HT-29 (cell line): ENCODE measurements at places on chromosomes 16 and 17.

- DNase-seq: no peak
Measured at GRCh38 chr17:44214896-44215295, 4.6 kb downstream of the UBTF start.

DNA sequence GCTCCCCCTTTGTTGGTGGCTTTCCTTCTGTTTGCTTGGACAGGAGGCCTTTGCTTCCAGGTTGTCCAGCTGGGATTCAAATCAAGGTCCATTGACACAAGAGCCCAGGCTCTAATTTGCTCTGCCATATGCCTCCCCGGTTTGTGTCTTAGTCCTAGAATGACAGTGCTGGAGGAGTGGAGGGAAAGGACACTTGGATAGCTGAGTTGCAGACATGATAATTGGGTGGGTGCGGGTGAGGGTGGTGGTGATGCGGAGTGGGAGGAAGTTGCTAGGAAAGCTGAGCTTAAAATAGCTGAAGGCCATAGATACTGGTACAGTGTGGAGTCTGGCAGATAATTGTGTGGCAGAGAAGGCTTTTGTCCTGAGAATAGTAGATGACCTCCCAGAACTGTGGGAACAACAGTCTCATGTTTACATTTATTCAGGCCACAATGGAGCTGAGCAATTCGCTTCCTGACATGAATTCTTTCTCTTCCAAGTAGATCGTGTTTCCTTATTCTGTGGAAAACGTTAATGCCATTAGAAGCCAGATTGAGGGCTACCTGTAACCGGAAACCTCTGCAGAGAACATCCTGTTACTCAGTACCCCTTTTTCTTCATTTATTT is 23.8 kb downstream of the SEC14L1 start:
- DNase-seq: no peak

DNA sequence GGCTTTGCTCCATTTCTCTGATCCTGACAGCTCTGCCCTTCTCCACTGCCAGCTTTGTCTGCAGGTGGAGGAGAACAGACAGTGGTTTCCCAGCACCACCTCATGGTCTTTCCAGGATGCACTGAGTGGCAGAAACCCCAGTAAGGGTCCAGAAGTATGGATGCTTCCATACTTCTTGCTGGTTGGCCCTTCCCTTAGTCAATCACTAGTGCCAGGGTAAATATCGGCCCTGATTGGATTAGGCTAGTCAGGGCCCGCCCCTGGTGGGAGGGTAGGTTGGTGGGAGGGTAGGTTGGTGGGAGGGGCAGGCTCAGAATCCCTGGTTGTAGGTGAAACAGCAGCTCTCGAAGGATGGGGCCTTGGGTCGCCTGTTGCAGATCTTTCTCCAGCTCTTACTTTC is 10.2 kb downstream of the RNF213 start:
- DNase-seq: peak; percentile 22

- no peak for DNase-seq
Measured at GRCh38 chr16:5001571-5001970, 32.2 kb downstream of the NAGPA start.

GRCh38 chr17:74779948-74780400 is 3.8 kb upstream of the NAT9 start:
- DNase-seq: no peak

DNA sequence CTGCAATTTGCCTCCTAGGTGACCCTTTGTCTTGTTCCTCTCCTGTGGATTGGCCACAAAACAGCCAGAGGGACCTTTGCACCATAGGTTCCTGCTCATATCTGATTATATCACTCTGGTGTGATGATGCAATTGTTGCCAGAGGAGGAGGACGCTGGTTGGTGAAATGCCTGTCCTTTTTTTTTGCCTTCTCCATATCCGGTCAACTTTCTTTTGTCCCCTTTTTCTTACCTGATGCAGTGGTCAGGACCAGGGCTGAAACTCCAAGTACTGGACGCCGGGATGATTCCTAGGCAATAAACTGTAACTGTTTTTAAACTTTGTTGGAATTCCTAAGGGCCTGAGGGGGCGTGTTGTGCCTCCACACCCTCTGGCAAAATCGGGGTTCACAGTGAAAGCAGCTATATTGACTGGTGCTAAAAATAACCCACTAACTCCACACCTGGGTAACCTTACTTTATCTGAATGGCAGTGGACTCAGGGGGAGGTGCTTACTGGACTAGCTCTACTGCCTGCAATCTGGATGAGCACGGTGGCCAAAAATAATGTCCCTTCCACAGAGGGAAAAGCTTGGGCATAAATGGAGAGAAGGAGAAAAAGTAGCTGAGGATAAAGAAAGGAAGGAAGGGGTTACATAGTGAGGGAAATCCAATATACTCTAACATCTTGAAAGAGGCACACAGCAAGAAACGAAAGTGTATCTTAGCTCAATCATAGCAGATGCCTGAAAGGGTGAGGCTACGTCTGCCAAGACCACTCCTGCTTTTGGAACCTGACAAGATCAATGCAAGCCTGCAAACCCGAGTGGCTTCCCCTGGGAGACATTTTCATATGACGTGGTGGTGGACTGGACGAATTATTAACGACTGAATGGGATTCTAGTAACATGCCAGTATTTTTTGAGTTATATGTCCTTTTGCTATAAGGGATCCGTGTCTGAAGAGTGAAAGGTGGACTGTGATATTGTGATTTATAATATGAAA is 28.4 kb upstream of the ZNF423 start:
- no peak for DNase-seq

DNA sequence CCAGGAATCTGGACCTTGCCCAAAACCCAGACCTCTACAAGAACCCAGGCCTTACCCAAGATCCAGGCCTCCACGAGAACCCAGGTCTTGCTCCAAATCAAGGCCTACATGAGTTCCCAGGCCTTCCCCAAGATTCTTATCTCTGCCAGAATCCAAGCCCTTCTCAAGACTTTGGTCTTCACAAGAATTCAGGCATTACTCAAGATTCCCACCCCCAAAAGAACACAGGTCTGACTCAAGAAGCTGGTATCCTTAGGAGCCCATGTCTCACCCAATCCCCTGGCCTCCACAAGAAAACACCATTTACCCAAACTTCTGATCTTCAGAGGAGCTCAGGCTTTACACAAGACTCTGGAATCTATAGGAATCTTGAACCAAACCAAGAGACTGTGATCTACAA is 2.6 kb downstream of the SPEM3 start:
- DNase-seq: no peak

DNA sequence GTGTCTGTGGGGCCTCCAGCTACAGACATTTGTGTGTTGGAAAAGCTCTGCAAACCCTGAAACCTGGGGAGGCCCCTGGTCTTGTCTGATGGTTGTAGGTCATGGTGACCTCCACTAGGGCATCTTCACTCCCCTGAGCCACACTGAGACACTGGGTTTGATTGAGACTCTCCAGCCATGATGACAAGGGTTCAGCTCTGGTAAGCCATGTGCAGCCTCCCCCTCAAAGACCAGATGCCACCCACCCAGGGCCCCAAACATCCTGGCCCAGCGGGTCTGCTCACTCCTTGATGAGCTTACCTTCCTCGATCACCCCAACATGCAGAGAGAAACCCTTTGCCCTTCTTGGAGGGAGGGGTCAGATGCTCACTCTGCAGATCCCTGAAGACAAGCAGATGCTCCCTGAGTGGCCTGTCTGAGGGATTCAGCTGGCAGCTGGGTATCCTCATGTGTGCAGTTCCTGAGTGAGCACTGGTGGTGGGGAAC is 101.6 kb downstream of the METRNL start:
- no peak for DNase-seq

DNA sequence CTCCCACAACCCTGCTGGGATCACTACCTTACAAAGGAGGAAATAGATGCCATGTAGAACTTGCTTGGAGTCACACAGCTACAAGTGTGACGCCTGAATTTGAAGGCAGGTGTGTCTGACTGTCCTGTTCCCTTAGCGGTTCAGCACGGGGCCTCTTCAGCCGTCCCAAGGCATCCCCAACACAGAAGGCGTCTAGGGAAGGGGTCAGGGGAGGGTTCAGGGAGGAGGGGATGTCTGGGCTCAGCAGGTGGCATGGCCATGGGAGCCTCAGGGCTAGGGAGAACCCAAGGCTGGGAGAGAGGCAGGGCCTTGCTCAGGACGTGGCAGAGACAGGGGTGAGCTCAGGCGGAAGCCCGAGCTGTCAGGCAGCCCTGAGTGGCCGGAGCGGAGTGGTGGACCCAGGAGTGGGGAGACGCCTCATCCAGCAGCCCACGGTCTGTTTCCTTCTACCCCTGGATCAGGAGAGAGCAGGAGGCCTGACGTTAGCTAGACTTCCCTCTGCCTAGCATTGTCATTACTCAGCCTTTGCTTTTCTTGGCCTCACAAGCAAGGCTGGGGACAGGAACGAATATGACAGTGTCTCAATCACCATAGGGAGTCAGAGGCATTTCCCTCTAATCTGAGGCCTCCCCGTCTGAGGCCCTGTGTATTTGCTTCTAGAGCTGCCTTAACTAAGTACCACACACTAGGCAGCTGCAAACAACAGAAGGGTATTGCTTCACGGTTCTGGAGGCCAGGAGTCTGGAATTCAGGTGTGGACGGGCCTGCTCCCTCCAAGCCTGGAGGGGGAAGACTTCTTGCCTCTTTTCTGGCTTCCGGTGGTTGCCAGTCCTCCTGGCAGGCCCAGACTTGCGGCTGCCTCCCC is 31.3 kb upstream of the ANKRD40CL start:
- DNase-seq: no peak

DNA sequence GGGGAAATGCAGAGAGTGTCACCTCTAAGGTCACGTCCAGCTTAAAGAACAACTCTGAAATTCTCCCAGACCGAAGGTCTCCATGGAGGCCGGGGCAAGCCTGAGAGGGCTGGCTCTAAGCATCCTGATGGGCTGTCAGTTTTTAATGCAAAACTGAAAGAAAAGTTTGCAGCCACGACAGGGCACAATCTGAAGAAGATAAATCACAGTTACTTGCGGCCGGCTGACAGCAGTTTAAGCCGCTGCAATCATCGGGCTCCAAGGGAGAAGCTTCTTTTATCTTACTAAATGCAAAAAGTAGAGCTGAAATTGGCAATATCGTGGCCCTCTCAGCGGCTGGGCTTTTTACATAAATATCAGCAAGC is 168.8 kb downstream of the CYLD start:
- no peak for DNase-seq
